Stimulated activated CD8-positive, alpha-beta memory T cell treated with anti-CD3 and anti-CD28 coated beads, Interleukin-4, amount 100 ng/mL, for 4 hours (primary cell): ENCODE measurements at places on chromosomes 1 and 21.

DNA sequence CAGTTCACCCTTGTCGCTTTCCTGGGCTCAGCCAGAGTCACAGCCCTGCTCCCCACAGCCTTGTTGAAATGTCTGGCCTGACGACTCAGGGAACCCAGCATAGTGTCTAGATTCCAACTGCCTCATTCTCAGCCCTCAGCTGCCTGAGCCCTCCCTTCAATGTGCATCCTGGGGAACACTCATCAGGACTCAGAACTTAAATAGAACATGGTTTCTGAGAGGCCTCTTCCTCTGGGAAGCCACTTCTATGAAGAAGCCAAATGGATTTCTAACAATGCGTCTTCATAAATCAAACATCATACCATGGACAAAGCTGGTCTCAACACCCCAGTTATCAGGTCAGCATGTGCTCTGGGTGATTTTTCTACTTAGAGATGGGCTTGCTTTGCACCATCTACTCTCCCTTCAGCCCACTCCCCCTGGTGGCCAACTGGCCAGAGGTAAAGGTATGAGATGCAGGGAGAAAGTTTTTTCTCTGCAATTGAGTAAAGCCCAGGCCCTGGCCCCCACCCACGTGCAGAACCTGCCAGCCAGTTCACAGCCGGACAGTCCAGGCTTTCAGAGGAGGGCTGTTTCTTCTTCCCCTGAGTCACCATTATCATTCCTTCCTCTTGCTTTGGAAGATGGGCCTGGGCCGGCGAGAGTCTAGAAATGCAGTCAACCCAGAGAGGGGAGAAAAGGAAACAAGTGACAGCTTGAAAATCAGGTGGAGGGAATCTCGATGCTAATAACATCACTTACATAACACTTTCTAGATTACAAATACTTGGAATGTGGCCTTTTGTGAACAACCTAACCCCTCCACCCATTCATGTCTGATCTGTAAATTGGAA, 32.1 kb downstream of the CD244 start:
- peak; percentile 72 for DNase-seq

- DNase-seq: no peak
Measured at GRCh38 chr1:112386731-112387346, 9.2 kb upstream of the CTTNBP2NL start.

- DNase-seq: no peak
Measured at GRCh38 chr1:52904927-52905698, 16.4 kb downstream of the ECHDC2 start.

DNA sequence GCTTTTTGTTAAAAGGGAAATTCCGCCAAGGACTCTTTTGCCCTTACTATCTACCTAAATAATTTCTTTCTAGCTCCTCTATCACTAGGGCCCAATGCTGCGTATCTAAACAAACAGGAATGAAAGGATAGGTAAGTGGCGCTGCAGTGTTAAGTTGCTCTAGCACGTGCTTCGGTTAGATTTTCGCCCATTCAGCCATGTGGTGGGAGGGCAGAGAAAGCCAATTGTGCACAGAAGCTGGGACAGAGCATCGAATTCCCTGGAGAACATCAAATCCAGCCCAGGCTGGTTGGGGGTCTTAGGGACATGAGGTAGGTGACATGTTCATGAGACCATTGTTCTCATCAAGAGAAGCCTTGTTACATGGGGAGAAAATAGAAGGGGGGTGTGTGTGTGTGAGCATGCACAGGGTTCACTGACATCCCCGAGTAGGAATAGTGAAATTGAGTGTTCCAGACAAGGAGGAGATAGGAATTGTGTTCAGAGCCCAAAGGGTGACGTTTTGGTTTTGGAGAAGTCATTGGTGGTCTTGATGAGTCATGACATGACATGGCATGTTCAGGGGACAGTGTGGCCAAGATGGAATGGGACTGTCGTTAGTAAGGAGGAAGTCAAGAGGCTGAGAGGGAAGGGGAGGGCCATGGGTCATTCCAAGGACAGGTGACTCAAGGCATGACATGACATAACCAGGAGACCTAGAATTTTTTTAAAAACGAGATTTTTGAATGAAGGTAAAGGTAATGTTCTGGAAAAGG, 107.1 kb downstream of the TLR5 start:
- no peak for DNase-seq

GRCh38 chr1:39230261-39231190, 26.0 kb downstream of the MACF1 start:
- DNase-seq: peak; percentile 26

- no peak for DNase-seq
Measured at GRCh38 chr1:26401891-26402290, 8.7 kb upstream of the LIN28A start.

DNA sequence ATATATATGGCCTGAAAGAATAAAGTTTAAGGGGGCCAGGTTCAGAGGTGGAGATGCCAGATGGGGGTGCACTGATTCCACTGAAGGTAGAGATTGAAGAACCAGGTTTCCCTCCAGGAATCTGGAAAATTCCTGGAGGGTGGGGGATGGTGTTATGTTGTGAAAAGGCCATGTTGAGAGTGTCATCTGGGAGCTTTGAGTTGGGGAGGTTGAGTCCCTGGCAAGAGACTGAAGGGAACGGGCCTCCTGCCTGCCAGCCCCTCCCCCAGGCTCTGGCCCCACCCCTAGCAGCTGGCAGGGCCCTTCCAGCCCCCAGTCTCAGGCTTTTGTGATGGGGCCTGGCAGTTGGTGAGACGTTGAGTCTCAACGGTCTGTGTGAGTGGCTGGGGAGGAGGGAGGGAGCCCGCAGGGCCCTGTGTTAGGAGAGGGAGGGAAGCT, 4.1 kb downstream of the PTPRU start:
- no peak for DNase-seq

GRCh38 chr1:209838537-209838936, 10.8 kb downstream of the UTP25 start:
- DNase-seq: no peak

DNA sequence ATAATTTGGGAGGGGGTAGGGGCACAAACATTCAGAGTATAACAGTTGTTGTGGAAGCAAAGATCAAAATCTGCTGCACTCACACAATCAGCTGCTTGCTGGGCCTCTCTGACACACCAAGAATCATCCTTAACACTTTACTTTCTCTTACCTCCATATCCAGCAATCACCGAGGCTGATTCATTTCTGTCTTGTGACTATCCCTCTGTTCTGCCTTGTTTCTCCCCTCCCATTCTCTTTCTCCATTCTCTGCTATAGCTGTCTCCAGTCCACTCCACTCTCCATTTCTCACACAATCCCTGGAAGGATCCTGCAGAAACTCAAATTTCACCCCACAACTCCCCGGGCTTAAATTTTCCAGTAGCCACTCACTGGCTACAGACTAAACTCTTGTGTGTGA, 91.8 kb upstream of the NGF start:
- no peak for DNase-seq

DNA sequence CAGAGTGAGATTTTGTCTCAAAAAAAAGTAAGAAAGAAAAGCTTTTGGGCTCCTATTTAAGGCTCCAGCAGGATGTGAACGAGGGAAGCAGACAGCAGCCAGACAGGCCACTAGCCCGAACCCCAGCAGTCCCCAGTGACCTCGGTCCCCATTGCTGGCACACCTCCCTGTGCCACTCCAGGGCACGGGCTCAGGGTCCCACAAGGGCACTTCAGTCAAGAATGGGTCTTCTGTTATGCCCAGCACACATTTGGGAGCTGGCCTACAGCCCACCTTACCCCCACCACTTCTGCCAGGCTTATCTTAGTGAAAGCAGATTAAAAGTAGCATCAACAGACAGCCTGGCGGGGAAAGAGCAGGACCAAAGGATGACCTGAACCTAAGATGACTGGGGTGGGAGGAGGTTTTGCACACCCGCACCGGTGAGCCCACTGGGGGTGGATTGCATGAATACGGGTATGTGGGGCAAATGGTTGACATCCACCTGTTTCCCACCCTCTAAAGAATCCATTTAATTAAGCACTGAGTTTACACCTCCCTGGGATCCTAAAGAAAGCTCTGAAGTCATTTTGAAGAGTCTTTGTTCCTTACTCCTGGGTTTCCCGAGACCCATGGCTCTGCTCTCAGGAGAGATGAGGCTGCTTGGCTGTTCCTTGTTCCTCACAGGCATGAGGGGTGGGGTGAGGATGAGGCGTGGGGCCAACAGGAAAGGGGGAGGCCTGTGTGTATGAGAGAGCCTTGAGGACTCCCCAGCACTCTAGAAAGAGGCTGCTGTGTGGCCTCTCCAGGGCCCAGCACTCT, 4.7 kb downstream of the CHI3L1 start:
- no peak for DNase-seq

GRCh38 chr1:201505503-201505890, 1.4 kb downstream of the CSRP1 start:
- no peak for DNase-seq

DNA sequence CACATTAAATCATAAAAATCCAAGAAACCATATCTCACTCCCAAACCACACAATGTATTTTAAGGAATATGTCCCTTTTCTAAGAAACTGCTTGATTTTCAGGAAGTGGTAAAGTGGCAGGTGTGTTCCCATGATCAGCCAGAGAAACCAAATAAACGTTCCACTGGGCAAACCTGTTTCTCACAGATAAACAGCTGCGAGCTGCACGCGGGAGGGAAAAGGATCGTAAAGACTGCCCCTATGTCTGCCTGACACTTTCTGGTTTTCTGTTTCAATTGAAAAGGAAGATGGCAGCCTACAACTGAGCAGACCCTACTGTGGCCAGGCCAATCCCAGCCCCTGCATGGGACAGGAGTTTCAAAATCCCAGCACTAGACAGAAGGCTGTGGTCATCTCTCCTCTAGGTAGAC, 36.6 kb downstream of the HIVEP3 start:
- no peak for DNase-seq

- DNase-seq: no peak
Measured at GRCh38 chr1:225514671-225515081, 86.8 kb upstream of the LBR start.

- DNase-seq: no peak
Measured at GRCh38 chr1:109923131-109923945, 12.7 kb downstream of the CSF1 start.

DNA sequence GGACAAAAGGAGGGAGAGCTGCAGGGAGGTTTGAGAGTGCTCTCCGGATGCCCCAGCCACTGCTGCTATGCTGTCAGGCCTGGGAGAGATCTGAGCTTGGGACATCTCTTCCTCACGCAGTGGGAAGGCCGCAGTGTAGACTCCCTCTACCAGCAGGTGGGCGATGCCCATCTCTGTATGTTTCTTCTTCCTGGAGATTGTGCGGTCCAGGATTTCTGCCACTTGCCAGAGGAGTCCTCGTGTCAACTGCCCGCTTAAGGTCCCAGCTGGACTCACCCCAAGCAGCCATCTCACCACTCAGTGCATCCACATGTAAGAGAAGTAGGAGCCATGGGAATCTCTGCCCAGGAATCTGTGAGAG, 10.9 kb downstream of the CPLANE2 start:
- DNase-seq: no peak

DNA sequence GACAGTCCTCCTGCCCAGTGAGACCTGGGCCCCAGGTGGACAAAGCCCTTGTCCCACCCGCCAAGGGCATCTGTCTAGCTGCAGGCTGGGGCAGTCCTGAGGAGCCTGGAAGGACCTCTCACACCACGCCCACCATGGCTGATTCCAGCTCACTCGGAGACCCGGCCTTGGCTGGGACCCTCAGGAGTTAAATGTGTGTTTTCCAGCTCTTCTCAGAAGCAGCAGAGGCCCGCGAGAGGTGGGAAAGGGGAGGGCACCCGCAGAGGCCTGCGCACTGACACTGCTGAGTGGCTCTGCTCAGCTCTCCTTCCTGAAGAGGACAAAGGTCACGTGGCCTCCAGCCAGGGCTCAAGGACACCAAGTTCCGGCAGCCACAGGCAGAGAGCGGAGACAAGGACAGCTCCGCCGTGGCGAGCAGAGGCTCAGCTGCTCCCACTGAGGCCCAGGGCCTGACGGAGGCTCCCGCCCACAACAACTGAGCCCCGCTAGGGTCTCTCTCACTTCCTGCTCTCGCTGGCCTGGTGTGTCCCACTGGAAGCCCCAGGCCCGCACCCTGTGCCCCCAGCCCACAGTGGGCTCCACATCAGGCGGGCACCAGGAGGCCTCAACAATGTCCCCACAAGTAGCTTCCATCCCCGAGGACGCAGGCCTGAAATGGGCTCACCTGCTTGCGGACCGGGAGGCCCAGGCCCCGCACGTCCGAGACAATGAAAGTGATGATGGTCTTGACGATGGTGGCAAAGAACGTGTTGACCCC, 16.9 kb downstream of the SLC19A1 start:
- no peak for DNase-seq

DNA sequence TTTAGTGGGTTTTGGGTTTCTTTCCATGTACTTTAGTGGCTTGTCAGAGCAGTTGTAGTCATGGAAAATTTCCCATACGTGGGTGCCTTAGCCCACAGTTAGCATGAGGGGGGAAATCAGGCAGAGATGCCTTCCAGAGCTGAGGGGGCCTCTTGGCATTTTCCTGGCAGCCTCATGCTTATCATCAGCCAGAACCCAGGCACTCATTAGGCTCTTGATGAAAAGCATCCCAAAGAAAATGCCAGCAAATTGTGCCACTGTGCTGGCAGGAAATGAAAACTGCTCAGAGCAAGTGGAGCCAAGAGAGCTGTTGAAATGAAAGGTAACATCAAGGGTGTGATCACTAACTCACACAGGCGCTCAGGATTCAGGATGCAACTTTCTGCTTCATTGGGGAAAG, 128.0 kb downstream of the TNNI3K start:
- no peak for DNase-seq

GRCh38 chr1:193358419-193358818, 172.0 kb upstream of the B3GALT2 start:
- no peak for DNase-seq

DNA sequence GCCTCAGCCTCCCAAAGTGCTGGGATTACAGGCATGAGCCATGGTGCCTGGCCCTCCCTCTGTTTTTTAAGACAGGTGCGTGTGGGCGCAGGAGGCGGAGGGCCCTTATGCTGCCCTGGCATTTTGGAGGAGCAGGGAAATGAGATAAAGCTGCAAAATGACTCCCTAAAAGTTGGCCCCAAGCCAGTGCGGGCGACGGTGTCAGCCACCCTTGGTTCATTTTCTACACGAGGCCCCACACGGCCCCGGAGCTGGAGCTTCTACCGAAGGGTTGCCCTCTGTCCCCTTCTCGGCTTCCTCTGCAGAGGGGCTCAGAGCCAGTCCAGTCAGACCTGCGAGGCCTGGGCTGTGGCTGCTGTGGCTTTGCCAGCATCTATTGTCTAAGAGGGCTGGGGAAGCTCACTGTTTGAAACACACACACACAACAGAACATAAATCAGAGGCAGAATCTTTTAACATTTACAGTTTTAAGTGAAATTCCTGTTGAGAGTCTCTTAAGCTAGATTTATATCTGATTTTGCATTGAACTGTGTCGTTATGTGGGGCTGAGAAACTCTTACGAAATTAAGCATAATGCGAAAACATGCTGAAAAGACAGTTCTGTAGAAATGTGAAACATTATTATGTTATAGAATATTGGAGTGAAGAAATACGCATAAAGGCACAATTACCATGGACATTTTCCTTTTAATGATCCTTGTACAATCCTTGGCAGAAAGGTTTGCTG, 255.9 kb downstream of the CAMTA1 start:
- DNase-seq: no peak

GRCh38 chr1:76144247-76144646, 69.7 kb downstream of the ST6GALNAC3 start:
- DNase-seq: no peak
